ENCODE measurements at places on chromosomes 3 and 15.

DNA sequence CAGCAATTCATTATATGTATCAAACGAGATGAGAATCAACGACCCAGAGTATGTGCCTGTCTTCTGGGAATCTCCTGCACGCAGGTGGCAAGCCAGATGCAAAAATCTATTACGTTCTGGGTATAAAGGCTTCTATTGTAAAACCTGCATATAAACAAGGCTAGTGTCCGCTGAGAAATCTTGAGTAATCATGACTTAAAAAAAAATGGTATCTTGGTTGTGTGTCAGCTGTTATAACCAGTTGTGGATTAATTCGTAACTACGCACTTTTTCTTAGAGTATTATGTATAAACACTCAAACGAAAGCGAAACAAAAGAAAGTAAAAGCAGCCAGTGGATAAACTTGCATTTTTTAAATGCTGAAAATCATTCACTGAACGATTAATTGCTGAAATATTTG, 509.1 kb downstream of the RSL24D1 start:
- no peak for DNase-seq

- DNase-seq = no peak
Measured at GRCh38 chr3:169029674-169030285, 633.7 kb downstream of the MECOM start.

DNA sequence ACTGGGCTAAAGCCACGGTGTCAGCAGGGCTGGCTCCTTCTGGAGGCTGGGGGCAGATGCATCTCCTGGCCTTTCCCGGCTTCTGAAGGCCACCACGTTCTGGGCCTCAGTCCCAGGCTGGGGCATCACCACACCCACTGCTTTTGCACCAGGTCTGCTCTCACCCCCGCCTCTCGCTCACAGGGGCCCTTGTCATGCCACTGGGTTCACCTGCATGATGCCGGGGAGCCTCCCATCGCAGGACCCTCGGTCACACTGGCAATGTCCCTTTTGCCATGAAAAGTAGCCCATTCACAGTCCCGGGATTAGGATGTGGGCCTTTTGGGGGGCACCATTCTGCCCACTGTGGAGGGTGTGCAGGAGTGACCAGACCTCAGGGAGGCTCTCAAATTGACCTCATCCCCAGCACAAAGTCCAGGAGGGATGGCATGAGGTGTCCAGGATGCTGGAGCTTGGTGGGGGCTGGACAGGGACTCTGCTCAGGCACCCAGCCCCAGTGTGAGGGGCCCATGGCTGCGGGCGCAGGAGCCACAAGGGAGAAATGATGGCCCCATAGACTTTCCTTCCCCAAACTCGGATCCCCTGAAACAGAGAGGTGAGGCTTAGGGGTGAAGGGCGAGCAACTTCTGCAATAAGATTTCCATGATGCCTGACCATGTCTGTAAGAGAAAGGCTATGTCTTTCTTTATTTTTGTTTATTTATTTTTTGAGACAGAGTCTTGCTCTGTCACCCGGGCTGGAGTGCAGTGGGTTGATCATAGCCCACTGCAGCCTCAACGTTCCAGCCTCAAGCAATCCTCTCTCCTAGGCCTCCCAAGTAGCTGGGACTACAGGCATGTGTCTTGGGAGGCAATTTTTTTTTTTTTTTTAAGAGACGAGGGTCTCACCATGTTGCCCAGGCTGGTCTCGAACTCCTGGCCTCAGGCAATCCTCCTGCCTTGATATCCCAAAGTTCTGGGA, 189.1 kb downstream of the GOLGA6L6 start:
- DNase-seq = no peak

GRCh38 chr3:123907720-123908119, 23.6 kb upstream of the MYLK start:
- DNase-seq = no peak

DNA sequence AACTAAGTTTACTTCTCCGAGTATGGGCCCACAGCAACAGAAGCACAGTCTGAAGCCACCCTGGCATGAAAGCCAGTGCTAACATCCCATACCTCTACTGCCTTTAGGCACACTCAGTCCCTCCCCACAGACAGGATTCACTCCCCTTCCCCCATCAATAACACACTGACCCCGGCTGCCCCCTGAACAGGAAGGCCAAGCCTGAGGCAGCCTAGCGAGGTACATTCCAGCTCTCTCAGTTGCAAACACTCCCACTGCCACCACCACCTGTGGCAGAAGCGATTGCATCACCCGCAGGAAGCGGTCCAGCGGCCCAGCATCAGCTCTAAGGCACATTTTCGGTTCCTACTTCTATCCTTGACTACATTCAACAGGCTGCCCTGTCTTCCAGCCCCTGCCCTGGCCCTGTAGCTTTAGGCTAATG, 7.0 kb upstream of the BMF start:
- DNase-seq = peak; percentile 84

DNA sequence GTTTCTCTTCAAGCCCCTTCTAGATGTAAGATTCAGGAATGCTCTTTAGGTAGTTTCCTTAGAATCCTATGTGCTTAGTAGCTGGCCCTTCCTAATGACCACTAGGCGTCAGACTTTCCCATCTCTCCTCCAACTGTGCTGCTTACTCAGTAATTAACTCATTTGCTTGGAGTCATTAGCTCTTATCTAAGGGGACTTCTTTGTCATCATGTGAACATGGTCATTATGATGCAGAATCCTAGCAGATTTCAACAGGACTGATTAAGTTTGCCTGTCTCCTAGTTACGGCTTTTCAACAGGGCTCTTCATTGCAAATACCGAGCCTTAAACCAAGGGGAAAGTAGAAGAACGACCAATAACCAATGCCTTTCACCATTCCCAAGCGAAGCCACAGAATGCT, 46.4 kb downstream of the GJD2 start:
- DNase-seq = no peak

DNA sequence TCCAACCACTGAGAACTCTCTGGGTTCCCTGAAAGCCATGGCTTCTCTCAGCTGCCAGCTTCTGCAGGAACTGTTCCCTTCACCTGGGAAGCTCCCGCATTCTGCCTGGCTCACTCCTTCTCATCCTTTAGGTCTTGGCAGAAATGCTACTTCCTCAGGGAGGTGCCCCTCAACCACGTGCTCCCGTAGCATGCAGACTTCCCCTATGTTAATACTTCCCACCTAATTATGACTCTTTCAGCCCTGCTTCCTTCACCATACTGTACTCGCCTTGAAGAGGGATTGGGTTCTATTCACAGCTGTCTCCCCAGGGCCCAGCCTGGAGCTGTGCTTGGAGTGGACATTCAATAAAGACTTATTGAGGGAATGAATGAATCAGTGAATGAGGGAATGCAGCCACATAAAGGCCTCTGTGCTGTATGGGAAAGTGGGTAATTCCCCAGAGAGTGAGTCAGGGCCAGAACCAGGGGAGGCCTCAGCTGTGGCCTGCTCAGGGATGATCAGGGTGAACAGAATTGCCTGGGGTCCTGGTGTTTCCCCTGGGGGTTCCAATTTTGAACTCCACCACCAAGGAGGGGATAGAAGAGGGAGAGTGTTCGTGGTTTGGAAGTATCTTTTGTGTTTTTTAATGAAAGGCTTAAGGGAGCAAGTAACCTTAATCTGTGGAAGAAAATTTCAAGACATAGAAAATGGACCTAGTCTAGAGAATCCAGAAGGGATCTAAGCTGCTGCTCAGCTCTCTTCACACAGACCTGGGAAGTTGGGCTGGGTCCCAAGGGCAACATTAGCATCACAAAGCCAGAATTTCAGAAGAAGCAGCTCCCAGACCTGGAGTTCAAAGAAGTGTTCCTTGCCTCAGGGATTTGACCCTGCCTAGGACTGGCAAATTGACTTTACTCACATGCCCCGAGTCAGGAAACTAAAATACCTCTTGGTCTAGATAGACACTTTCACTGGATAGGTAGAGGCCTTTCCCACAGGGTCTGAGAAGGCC, 14.6 kb upstream of the FAM107A start:
- DNase-seq = no peak

DNA sequence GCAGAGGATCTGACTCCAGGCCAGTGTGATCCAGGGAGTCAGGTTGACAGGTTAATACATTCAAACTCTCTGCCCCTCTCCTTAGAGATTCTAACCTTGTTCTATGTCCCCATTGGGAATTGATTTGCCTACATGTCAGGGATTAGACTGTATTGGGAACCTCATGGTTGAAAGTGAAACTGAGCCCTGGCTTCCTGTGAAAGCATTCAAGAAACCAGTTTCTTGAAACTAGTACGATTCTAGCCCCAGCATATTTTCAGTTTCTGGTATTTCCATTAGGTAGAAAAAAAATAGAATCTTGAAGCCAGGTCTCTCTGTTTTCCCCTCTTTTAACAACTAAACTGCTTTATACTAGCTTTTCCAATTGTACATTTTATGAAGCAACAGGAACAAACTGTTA, 140.4 kb upstream of the ABI3BP start:
- no peak for DNase-seq

DNA sequence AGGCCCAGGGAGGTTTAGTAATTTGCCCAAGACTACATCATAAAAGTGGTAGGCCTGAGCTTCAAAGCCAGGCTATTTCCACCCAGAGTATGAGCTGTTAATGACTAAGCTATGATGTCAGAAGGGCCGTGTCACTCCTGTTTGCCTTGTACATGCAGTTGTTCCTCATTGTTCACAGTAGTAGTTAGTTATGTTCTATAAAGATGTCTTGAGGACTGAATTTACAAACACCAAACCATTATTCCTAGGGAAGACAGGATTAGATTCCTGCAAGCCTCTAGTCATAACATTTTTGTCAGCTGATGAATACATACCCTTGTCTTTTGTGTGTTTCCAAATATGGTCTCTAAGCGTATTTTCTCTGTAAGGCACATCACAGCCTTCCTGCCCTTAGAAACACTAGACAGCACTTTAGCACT, 20.9 kb upstream of the LARS2 start:
- DNase-seq = no peak

- DNase-seq = no peak
Measured at GRCh38 chr15:32844118-32844711, 126.4 kb downstream of the GREM1 start.

GRCh38 chr3:21543380-21544075, 207.5 kb downstream of the ZNF385D start:
- DNase-seq = no peak

GRCh38 chr3:61628636-61629035, 67.3 kb downstream of the PTPRG start:
- no peak for DNase-seq

DNA sequence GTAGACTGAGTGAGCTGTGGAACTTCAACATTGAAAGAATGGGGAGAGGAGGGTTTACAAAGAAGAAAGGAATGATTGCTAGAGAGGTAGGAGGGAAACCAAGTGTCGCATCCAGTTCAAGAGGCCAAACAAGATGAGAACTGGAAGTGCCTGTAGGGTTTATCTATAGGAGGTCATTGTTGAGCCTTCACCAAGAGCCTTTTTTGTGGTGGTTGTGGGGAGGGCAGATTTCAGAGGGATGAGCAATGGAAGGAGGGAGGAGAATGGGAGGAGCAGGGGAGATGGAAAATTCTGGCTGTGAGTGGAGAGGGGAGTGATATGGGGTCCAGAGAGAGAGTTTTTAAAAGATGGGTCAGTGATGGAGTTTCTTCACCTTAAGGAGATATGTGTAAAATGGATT, 8.5 kb downstream of the PDIA5 start:
- no peak for DNase-seq

GRCh38 chr3:29481969-29482767, 201.3 kb downstream of the RBMS3 start:
- no peak for DNase-seq

GRCh38 chr15:70238917-70239316, 141.2 kb upstream of the TLE3 start:
- DNase-seq = no peak

DNA sequence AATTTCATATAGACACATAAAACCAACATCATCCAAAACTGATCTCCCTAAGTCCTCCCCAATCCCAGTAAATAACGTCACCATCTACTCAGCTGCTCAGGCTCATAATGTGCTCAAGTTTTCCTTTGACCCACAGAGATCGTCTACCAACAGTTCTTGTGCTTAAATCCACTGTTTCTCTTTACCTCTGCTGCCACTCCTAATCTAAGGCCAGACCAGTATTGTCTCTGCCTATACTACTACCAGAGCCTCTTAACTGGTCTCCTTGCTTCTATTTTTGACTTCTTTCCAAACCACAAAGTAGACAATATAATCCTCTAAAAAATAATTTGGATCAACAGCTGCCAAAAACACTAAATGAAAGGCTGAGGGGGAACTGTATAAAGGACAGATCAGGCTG, 65.3 kb downstream of the CLASP2 start:
- no peak for DNase-seq

- no peak for DNase-seq
Measured at GRCh38 chr15:41806291-41807181, 21.4 kb upstream of the JMJD7 start.

DNA sequence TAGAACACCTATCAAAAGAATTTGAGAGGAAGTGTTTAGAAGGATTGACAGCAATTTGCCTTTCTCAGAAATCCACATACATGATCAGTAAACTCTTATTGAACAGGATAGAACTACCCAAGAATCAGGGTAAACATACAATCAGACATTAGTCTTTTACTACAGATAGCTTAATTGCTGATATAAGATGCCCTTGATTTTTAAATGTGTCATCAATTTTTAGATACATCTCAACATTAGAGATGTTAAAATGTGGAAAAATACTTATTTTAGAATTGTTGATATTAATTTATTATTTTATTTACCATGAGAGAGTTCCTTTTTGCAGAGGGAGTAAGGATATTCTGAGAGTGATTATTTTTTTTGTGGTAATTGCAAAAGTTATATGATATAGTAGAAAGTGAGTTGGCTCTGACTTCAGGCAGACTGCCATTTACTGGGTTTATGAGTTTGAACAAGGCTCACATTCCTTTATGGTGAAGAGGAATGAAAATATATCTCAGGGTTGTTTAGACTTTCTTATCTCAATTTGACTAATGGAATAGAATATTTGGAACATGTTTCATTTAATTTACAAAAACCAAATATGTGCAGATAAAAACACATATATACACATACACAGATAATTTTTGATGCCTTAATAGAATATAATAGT, 302.8 kb upstream of the GOLIM4 start:
- no peak for DNase-seq

GRCh38 chr15:85005746-85006145, 24.1 kb downstream of the PDE8A start:
- DNase-seq = no peak

DNA sequence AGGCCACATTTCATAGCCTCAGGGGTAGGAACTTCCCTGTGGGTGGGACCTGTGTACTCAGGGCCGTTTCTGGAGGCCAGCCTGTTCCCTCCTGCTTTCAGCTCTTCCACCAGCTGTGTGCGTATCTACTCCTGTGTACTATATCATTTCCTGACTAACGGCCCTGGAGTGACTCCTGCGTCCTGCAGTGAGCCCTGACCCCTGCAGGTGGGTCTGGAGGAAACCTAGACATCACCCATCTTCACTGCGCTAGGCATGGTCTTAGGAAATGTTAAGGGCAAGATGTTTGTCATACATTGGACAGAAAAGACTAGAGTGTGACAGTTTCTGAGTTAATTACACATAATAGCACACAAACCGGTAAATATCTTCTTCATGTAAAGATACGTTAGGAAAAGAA, 297.3 kb downstream of the GABRB3 start:
- no peak for DNase-seq

DNA sequence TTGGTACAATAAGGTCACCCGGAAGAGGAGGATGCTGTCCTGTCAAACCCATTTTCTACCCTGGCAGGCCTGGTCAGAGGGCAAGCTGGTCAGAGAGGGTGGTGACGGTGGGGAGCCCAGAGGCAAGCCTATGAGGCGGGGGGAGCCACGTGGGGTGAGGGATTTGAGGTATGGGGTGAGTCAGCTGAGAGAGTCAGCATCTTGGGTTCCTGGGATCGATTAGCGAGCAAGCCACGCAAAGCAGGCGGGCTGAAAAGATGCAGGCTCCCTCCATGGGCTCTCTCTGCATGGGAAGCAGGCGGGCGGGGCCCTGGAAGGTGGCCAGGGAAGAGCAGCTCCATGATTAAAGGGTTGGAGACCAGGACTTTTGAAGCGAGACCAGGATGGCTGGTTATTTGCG, 48.1 kb downstream of the MAGEF1 start:
- no peak for DNase-seq
